Osteocyte (in vitro differentiated cells): ENCODE measurements at places on chromosomes 16 and 17. TPM values are rescaled to one million over a fixed set of nuclear protein-coding genes. Genes with fewer than 3 reads are reported as not detected.

The GP2 gene
- total RNA-seq, result not detected in 2 replicates

GRCh38 chr16:51111759-51112158 lies 39.3 kb downstream of the SALL1 start:
- H3K4me1 ChIP-seq, result no peaks in the 10 kb centered on the region
- no peak overlapping the region for H3K27ac ChIP-seq
- H3K27me3 ChIP-seq, result peaks cover 38% of the 10 kb centered on the region
- DNase-seq, result no peak

DNA sequence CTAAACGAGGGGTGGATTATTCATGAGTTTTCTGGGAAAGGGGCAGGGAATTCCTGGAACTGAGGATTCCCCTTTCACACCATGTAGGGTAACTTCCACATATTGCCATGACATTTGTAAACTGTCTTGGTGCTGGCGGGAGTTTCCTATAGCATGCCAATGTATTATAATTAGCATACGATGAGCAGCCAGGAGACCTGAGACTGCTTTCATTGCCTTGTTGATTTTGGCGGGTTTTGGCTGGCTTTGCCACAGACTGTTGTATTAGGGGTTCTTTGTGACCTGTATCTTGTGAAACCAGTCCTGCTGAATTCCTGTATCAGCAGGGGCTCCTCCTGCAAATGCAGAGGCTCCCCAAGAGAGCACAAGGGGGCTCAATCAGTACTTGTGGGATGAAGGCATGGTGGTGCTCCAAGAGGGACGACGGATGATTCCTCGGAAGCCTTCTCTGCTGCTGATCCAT lies 104.4 kb upstream of the CACNG5 start:
- DNase-seq, result no peak
- peaks cover 16% of the 10 kb centered on the region for H3K4me1 ChIP-seq
- H3K36me3 ChIP-seq, result peaks cover 16% of the 10 kb centered on the region
- no peak overlapping the region for H3K27ac ChIP-seq
- H3K27me3 ChIP-seq, result no peaks in the 10 kb centered on the region

GRCh38 chr16:14501331-14502255 lies 128.5 kb downstream of the PARN start:
- DNase-seq, result peak; percentile 89
- H3K27ac ChIP-seq, result peak overlapping the region; percentile 94
- H3K27me3 ChIP-seq, result no peaks in the 10 kb centered on the region
- H3K36me3 ChIP-seq, result no peaks in the 10 kb centered on the region
- H3K4me3 ChIP-seq, result no peak overlapping the region
- H3K4me1 ChIP-seq, result peaks cover 53% of the 10 kb centered on the region

- DNase-seq, result peak; percentile 92
- no peaks in the 10 kb centered on the region for H3K36me3 ChIP-seq
- no peak overlapping the region for H3K27ac ChIP-seq
- H3K4me3 ChIP-seq, result no peak overlapping the region
- peaks cover 5% of the 10 kb centered on the region for H3K4me1 ChIP-seq
- H3K27me3 ChIP-seq, result peaks cover 30% of the 10 kb centered on the region
Measured at GRCh38 chr16:51762081-51762996, 611.3 kb upstream of the SALL1 start.

DNA sequence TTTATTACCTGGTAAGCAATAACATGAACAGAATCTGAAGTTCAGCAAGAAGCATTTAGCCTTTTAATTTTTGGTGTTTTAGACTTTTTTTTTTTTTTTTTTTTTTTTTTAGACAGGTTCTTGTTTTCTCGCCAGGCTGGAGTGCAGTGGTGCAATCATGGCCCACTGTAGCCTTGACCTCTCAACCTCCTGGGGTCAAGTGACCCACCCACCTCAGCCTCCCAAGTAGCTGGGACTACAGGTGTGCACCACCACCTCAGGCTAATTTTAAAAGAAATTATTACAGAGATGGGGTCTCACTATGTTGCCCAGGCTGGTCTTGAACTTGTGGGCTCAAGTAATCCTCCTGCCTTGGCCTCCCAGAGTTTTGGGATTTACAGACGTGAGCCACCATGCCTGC lies 173.0 kb upstream of the RBL2 start:
- H3K36me3 ChIP-seq, result peaks cover 63% of the 10 kb centered on the region
- H3K4me1 ChIP-seq, result peaks cover 19% of the 10 kb centered on the region
- H3K27ac ChIP-seq, result no peak overlapping the region
- DNase-seq, result no peak
- no peak overlapping the region for H3K4me3 ChIP-seq
